Non-pigmented ciliary epithelial cell (primary cell): ENCODE measurements at places on chromosomes 4 and X.
A peak's percentile ranks its signal among the peaks of the same experiment; 100 is the strongest.

DNA sequence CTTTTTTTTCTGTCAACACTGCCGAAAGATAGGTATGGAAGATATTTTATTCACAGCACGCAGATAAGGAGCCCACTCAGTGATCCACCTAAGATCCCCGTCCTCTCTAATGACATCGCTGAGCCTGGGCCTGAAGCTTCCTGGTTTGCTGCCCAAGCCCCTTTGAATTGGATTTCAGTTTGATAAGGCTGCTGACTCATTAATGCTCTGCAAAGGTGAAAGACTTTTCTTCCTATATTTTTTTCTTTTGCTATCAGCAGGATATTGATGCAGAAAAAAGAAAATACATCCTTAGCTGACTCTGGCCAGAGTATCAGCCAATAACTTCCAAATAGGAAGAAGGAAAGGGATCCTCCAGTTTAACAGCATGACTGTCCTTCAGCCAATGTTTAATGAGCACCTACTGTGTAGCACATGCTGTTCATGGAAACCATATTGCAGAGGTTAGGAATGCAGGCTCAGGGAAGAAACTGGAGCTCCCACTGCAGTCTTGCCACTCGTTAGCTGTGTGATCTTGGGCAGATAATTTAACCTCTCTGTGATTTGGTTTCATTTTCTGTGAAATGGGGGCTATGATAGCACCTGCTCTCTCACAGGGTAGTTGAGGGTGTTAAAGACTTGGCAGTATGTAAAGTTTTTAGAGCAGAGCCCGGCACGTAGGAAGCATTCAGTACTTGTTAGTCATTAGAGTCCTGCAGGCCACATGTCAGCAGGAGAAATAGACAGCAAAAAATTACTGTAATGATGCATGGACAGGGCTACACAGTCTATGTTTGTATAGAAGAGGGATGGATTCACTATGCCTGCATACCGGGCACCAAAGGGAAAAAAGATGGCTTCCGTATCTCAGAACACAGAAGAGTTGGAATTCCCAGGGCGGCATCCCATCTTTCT is 39.3 kb downstream of the EVC start:
- DNase-seq, result peak; percentile 63

DNA sequence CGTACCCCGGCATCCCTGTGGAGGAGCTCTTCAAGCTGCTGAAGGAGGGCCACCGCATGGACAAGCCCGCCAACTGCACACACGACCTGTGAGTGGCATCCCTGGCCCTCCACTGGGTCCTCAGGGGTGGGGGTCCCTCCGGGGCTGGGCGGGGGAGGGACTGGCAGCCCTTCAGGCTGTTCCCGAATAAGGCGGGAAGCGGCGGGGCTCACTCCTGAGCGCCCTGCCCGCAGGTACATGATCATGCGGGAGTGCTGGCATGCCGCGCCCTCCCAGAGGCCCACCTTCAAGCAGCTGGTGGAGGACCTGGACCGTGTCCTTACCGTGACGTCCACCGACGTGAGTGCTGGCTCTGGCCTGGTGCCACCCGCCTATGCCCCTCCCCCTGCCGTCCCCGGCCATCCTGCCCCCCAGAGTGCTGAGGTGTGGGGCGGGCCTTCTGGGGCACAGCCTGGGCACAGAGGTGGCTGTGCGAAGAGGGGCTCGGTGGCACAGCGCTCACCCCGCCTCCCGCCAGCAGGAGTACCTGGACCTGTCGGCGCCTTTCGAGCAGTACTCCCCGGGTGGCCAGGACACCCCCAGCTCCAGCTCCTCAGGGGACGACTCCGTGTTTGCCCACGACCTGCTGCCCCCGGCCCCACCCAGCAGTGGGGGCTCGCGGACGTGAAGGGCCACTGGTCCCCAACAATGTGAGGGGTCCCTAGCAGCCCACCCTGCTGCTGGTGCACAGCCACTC is 13.7 kb downstream of the FGFR3 start:
- DNase-seq, result no peak

DNA sequence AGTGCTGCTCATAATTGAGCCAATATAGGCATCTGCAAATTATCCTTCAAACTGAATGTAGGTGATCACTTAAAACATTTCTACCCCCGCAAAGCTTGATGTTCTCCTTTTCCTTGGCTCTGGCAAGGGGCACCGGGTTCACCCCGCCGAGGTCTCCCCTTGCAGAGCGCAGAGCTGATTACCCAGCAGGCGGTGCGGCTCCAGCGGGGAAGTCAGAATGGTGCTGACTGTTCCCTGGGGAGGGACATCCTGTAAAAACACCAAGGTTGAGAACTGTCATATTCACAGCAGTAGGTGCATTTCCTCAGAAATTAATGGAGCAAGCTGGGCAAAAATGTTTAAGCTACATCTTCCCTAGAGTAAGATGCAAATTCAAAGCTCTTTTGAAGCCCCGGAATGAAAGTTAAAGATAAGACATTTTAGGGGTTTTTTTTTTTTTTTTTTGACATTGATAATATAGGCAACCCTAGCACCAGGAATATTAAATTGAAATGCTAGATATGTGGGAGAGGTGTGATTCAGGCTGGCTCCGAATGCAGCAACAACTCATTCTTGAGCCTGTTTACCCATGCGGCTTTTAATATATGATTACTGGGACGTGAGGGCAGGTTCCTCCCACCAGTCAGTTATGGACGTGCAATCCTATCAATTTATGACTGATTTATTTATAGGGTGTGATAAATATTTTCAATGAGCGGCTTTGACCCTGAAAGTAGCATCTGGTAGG is 767.3 kb upstream of the TENM3 start:
- no peak for DNase-seq

DNA sequence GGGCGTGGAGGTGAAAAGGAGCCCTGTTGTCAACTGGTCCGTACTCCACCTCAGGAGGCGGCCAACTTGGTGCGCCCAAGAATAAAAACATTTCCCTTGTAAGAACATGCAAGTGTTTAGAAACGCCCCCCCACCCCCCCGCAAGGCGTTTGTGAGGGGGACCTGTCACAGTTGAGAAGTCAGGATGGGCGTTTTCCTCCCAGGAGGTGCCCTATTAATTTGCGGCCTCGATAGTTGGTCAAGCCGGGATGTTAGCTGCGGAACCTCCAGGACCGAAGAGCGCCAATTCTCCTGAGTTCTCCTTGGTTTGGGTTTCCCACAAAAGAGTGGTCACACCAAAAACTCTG is 651 bp upstream of the SAP30 start:
- DNase-seq, result no peak

GRCh38 chr4:146053891-146054290 is 115.3 kb upstream of the ZNF827 start:
- DNase-seq, result no peak

DNA sequence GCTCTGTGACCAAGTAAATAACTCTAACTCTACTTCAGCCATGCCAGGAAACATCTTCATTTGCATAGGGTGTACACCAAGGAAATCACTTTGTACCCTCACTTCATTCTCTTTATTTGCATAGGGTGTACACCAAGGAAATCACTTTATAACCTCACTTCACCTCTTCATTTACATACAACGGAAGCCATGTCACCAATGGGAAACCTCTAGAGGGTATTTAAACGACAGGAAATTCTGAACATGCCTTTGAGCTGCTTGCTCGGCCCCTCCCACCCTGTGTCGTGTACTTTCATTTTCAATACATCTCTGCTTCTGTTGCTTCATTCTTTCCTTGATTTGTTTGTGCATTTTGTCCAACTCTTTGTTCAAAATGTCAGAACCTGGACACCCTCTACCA is 848.1 kb upstream of the FRG1 start:
- DNase-seq, result no peak

- DNase-seq, result no peak
Observed at GRCh38 chr4:178595500-178596138, 1153.4 kb upstream of the AGA start.

DNA sequence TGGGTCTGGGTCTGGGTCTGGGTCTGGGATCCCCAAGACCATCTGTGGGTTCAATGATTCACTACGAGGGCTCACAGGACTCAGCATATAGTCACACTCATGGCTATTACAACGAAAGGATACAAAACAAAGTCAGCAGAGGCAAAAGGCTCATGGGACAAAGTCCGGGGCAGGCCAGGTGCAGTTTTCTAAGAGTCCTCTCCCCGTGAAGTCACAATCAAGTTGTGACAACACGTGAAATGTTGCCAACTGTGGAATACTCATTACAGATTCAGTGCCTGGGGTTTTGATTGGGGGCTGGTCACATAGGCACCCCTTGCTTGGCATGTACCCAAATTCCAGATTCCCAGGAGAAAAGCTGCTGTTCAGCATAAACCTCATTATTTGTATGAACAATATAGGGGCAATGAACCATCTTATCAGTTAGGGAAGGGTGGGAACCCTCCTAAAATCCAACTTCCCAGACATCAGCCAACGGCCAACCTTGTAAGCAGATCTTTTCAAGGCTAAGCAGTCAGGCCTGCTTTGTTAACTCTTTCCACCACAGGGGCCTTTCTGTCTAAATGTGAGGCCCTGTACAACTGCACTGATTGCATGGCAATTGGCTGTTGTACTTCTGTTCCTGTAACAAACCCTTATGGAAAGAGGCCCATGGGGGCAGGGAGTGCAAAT is 58.2 kb upstream of the DIPK2B start:
- no peak for DNase-seq

- no peak for DNase-seq
Observed at GRCh38 chr4:113537203-113537602, 224.3 kb downstream of the CAMK2D start.

GRCh38 chr4:73832651-73833237 is 3.7 kb upstream of the CXCL6 start:
- peak; percentile 31 for DNase-seq

DNA sequence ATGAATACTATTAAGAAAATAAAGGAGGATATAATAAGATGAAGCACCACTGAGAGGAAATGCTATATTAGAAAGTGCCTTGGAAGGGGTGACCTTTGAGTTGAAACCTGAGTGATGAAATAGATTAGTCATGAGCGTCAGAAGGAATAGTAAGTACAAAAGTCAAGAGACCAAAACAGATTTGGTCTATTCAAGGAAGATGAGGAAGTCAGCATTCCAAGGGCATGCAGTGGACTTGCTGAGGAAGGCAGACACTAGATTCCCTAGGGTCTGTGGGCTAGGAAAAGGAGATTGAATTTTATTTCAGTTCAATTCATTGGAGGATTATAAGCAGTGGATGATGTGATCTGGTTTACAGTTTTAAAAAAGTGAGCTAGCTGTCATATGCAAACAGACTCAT is 73.0 kb upstream of the WDFY3 start:
- peak; percentile 30 for DNase-seq

- peak; percentile 20 for DNase-seq
Observed at GRCh38 chr4:181597766-181598165, 645.4 kb upstream of the TENM3 start.

GRCh38 chr4:112968451-112969159 is 80.8 kb upstream of the ANK2 start:
- DNase-seq, result no peak

GRCh38 chr4:8182858-8183725 is 16.0 kb upstream of the SH3TC1 start:
- no peak for DNase-seq

DNA sequence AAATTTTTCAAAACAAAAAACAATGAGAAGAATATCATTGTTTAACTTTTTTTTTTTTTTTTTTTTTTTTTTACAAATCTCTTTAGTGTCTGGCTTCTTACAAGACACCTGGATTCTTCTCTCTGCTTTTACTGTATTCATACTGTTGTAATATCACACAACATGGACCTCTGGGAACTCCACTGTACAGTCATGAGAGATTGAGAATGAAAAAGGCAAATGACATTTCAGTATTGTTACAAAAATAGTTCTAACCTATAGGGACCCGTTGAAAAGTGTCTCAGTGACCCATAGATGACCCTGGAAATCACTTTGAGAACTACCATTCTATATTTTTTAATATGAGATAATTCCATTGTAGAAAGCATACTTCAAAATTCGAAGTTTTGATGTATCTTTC is 124.4 kb downstream of the SLIT2 start:
- no peak for DNase-seq

- no peak for DNase-seq
Observed at GRCh38 chr4:36771411-36772153, 473.0 kb upstream of the NWD2 start.

GRCh38 chr4:89256203-89256800 is 51.3 kb downstream of the GPRIN3 start:
- no peak for DNase-seq

GRCh38 chr4:147727476-147728028 is 4.3 kb upstream of the ARHGAP10 start:
- DNase-seq, result no peak

DNA sequence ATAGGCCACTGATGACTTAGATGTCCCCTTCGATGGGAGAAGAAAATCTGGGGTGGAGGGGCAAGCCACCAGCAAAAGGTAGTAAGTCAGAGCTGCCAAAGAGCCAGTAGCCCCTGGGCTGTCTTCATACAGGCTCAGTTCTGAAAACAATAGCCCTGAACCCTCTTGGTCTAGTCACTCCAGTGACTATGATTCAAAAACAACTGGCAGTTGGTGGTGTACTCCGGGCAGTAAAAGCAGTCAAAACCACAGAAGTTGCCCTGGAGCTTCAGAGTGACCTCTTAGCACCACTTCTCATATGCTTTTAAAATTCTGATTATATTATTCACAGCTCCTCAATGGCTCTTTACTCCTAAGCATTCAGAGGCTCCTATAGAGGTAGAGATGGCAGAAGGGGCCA is 164.3 kb upstream of the MAMLD1 start:
- no peak for DNase-seq

DNA sequence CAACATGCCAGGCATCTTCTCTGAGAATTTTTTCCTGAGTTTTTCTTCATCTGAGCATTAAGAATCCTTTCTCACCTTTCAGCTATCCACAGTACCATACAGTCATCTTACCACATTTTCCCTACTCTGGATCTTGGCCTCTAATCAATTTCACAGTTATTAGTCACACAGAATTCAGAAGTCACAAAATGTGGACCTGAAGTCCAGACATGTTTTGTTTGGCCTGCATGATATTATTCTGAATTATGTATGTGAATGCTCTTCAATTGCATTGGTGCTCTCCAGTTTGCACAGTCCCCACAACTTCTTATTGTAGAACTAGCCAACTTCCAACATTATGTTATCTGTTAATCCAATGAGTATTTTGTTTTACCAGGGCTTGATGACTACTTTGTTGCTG is 102.3 kb upstream of the GRIA3 start:
- DNase-seq, result no peak
